ENCODE measurements at places on chromosomes 4 and X.

DNA sequence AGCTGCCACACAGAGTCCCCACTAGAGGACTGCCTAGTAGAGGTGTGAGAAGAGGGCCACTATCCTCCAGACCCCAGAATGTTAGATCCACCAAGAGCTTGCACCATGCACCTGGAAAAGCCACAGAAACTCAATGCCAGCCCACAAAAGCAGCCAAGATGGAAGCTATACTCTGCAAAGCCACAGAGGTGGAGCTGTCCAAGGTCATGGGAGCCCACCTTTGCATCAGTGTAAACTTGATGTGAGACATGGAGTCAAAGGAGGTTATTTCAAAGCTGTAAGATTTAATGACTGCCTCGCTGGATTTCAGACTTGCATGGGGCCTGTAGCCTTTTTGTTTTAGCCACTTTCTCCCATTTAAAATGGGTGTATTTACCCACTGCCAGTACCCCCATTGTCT is 1030.1 kb upstream of the GRIA3 start:
- no peak for DNase-seq

GRCh38 chr4:158770671-158771070 is 1.8 kb downstream of the FNIP2 start:
- DNase-seq = no peak

GRCh38 chr4:184007891-184008290 is 102.8 kb downstream of the STOX2 start:
- no peak for DNase-seq

- no peak for DNase-seq
Observed at GRCh38 chr4:142350871-142351270, 495.2 kb downstream of the INPP4B start.

DNA sequence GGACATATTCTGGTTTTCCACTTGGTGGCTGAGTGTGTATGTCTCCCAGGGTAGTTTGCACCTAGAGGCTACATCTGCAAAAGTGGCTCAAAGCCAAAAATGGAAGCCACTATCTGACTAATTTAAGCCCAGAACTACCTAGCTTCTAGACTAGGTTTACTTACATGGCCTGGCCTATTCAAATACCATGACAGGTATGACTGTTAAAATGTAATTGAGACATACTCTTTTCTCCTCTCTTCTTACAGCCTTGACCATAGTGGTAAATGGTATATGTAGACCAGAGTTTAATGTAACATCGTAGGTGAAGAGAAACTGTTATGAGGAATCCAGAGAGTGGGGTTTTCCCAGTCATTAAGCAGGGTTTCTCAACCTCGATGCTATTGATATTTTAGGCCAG is 2.6 kb upstream of the TRPC5 start:
- DNase-seq = no peak

- no peak for DNase-seq
Observed at GRCh38 chrX:9902656-9903055, 64.5 kb upstream of the CLDN34 start.

GRCh38 chrX:37331546-37331945 is 17.6 kb upstream of the PRRG1 start:
- no peak for DNase-seq

DNA sequence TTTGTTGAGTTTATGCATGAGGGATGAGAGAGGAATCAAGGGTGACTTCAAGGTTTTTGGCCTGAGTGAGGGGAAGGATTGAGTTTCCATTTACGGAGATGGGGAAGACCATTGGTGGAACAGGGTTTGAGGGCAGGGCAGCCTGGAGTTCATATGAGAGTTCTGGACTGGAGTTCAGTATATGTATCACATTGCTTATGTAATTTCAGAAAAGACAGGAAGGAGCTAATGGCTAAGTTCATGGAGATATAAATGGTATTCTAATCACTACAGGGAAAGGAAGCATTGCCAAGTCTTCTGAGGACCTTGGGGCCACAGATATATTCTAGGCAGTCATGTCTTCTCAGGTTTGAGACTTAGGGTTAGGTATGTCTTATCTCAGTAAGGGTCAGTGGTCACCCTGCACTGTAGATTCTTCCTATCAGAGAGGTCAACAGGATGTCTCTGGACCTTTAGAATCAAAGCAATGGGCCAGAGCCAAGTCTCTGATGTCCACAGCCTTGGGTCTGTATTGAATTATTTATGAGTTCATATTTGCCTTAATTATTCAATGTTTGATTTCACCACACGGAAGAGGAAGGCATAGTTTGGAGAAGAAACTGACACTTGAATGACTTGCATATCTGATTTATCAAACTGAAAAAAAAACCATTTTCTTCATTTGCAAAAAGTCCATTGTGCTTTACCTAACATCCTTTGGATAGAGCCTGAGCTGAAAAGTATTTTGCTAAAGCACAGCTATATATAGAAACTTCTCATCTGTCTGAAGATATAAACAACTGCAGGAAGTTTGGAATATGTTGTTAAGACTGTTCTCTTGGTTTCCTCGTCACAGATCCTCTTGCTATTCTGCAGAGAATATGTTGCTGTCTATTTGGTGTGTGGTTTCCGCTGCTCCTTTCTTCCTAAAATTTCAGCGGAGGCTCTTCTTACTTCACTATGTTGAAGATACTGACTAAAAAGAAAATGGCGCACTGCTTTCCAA is 139.5 kb downstream of the PDGFRA start:
- DNase-seq = no peak

DNA sequence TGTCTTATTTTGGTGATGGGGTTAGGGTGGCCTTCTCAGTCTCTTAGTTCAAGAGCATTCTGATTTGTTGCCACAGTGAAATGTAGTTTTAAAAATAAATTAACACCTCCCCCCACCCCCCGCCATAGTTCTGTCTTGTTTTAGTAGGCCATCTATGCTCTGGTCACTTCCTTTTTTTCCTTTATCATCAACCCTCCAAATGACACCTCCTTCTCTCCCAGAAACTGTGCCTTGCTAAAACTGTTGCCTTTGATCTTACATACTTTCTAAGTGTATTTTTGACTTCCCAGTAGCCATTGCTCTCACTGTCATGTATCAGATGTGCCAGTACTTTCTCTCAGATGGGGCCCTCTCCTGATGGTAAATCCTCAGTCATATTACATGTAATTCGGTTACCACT is 14.5 kb upstream of the NDUFC1 start:
- no peak for DNase-seq

- DNase-seq = no peak
Observed at GRCh38 chr4:160021870-160022269, 919.0 kb downstream of the RAPGEF2 start.

DNA sequence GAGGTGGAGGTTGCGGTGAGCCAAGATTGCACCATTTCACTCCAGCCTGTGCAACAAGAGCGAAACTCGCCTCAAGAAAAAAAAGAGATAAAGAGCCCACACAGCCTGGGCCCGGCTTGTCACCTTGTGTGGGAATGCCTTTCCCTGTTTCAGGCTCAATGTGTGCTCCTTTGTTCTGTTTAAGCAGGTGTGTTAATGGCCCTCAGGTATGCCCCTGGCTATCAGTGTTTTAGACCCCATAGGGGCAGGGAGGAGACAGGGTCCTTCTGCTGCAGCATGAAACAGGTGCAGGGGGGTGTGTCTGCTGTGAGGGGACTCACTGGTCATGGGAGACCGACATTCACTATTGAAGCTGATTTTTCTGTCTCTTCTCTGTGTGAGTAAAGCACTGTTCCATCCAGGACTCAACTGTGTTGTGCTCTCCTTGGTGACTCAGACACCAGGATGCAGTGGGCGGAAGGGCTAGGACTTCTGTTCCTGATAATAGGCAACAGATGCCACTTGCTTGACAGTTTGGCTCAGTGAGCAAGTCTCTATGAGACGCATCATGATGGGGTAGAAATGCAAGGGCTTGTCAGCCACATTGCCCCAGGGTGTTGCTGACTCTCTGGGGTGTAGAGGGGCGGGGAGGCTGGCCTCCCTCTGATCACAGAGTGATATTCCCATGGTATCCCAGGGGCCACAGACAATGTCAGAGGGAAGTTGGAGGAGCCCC is 15.6 kb upstream of the LAP3 start:
- no peak for DNase-seq

DNA sequence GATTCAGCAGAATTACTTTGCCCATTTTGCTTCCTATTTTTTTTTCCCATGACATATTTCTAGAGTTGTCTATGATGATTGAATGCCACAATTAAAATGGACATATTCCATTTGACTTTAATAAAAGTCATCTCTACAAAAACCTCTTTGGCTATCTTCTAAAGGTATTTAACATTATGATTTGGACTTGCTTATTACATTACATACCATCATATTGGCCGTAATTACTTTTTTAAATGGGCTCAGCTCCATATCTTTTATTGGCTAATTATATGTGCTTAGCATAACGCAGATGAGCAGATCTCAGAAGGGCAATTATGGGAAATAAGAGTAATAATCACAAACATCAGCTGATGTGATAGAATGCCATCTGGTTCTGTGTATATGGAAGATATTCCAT is 4.5 kb upstream of the LNX1 start:
- no peak for DNase-seq

DNA sequence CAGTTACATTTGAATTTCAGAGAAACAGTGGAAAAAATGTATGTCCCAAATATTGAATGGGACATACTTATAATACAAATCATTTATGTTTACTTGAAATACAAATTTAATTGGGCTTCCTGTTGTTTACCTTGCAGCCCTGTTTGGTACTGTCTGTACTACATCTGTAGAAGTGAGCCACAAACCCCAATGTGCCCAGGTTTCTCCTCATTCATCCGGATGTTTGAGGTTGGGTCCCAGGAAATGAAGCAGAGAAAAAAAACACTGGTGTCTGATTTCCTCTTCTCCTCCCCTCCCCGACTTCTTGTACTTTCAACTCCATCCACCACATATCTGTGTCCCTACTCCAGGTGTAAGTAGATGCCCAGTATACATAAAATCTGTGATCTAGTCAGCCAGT is 27.1 kb upstream of the SCRG1 start:
- no peak for DNase-seq

All from Karpas-422 (cell line).